A549 treated with DMSO at 1 μM for 4 hours (cell line): ENCODE measurements at places on chromosomes 7 and 10. TPM values are rescaled to one million over a fixed set of nuclear protein-coding genes. Genes with fewer than 3 reads are reported as not detected.

WNT8B gene
- total RNA-seq: 0.07 TPM in 1 of 5 replicates, not detected in the others

TLL2 gene
- total RNA-seq: 0.08 to 0.14 TPM (median 0.10 TPM) in 5 replicates

ASZ1 gene
- not detected in 5 replicates for total RNA-seq

FRMD4A gene
- 4.1 to 5.7 TPM (median 4.8 TPM) in 5 replicates for total RNA-seq

ASIC3 gene
- total RNA-seq: 7.5 to 13.1 TPM (median 10.6 TPM) in 5 replicates

ARMH3 gene
- 11.9 to 12.7 TPM (median 12.6 TPM) in 5 replicates for total RNA-seq

KCNH2 gene
- total RNA-seq: 0.35 to 0.51 TPM (median 0.44 TPM) in 5 replicates

COX19 gene
- 5.5 to 6.8 TPM (median 5.9 TPM) in 5 replicates for total RNA-seq

WNT2 gene
- total RNA-seq: 0.03 to 0.04 TPM in 2 of 5 replicates, not detected in the others

CHST15 gene
- 9.0 to 10.8 TPM (median 9.3 TPM) in 5 replicates for total RNA-seq

NME8 gene
- not detected in 5 replicates for total RNA-seq
